ENCODE measurements at places on chromosomes 2 and 18. TPM values are rescaled to one million over a fixed set of nuclear protein-coding genes. Genes with fewer than 3 reads are reported as not detected.

GRCh38 chr2:172416447-172417058 lies 10.8 kb upstream of the ITGA6 start:
- DNase-seq = no peak

GRCh38 chr2:29697715-29698114 lies 223.7 kb downstream of the ALK start:
- no peak for DNase-seq

DNA sequence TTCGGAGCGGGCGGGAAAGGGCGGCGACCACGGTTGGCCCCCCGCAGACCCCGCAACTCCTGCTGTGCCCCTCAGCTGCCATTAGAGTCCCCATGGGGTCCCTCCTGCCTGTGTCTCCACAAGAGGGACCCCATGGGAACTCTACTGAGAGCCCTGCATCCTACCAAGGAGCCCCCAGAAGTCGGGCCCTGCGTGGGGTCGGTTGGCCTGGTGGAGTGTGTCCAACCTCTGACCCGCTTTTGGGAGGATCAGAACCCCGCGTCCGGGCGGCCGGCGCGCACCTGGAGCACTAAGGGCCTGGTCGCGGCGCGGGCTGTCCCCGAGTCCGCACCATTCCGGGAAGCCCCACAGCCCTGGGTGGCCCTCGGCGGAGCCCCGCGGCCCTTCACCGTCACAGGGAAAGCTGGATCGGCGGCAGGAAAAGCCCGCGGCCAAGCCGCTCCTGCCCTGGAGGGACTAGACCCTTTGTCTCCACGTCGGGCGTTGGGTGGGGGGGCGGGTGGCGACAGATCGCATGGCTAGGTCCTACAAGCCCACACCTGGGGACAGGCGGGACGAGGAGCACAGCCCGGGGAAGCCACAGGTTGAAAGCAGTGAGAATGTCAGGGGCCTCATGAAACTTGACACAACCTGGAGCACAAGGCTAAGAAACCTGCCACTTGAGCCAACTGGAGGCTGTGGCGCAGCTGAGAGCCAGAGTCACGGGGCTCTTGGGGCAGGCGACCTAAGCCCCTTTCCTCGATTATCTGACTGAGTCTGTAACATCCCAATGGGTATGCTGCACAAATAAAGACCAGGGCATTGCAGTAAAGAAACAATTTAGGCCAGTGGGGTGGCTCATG lies 11.2 kb upstream of the CXXC1 start:
- DNase-seq = no peak

- DNase-seq = no peak
Measured at GRCh38 chr2:127769587-127769986, 41.4 kb downstream of the WDR33 start.

DNA sequence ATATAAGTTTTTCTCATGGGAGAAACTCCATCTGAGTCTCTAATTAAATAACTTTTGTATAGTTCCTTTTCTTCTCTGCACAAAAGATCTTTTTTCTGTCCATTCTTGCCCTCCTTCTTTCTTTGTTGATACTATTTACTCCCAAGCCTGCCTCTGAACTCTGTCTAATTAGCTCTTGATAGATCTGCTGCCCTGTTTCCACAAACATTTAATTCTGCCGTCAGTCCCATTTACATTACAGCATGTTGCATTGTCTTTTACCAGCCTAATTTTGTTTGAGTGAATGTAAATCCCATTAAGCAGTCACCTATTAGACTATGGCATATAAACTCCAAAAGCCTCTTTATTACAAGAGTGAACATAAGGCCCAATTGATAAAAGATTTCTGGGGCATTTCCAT lies 254.4 kb downstream of the ERBB4 start:
- DNase-seq = no peak

DNA sequence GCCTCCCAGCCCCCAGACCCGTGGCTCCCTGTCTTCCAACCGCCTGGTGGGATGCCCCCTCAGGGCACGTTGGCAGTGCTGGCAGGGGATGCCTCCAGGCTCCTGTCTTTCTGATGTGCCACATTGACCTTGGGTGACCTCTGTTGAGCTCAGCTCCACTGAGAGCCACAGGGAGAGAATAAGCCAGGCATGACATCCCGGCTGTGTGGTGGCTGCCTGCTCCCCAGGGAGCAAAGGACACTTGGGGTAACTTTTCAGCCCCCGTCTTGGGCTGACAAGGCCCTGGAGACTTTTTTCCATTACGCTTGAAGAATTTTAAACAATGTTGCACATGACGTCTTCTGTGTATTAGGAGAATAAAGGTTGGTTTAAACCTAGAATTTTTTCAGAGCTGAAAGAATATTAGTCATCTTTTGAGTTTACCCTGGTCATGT lies 246.0 kb downstream of the TSN start:
- no peak for DNase-seq

GRCh38 chr18:10743766-10744165 lies 217.9 kb downstream of the NAPG start:
- no peak for DNase-seq

- DNase-seq = no peak
Measured at GRCh38 chr2:124995185-124995912, 970.3 kb downstream of the CNTNAP5 start.

The ITM2C gene
- 32.0 TPM for total RNA-seq

Measured in left lung (tissue), 14 donors.